ENCODE measurements at places on chromosomes 6 and 20.
A peak's percentile ranks its signal among the peaks of the same experiment; 100 is the strongest.

GRCh38 chr6:53888931-53889330 is 94.1 kb downstream of the LRRC1 start:
- no peak for DNase-seq

DNA sequence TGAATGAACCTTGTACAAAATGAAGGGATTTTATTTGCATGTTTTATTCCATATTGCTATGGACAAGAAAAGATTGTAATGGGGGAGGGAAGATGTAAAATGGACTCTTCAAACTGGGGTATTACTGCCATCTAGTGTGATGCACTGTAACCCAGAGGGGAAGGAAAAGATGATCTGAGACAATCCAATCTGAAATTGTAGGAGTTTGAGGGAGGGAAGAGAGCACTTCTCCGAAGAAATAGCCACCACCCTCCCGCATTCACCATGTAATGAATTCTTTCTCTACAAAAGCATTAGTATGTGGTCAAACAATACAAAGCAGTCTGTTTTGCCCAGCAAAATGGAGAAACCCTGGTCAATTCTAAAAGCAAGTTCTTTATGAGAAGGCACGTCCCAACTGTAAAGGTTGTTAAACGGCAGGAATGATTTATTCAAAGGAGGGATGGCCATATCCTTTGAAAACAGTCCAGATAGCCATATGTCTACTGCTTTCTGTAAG is 679.5 kb upstream of the NRSN1 start:
- DNase-seq = no peak

GRCh38 chr6:75334266-75335040 is 49.9 kb upstream of the TMEM30A start:
- no peak for DNase-seq

DNA sequence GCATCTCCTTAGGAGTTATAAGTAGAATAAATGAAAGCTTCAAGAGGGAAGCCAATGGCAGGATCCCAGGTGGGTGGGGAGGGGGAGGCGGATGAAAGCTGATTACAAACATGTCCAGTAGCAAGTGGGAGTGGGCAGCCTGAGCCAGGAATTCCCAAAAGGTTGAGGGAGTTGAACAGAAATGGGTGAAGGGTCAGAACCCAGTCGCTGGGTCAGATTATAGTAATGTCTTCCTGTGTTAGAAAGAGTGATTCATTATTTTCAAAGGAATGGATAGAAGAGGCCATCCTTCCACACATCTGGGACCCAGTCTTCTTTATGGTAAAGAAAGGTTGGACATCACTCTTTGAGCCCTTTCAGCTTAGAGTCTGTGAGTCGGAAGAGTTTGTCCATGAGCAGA is 41.0 kb upstream of the FAM50B start:
- DNase-seq = no peak

- DNase-seq = peak; percentile 75
Observed at GRCh38 chr6:107712665-107713551, 111.2 kb downstream of the SCML4 start.

- no peak for DNase-seq
Observed at GRCh38 chr6:100160930-100161329, 166.9 kb upstream of the MCHR2 start.

- peak; percentile 37 for DNase-seq
Observed at GRCh38 chr6:166626177-166627032, 646 bp downstream of the RPS6KA2 start.

DNA sequence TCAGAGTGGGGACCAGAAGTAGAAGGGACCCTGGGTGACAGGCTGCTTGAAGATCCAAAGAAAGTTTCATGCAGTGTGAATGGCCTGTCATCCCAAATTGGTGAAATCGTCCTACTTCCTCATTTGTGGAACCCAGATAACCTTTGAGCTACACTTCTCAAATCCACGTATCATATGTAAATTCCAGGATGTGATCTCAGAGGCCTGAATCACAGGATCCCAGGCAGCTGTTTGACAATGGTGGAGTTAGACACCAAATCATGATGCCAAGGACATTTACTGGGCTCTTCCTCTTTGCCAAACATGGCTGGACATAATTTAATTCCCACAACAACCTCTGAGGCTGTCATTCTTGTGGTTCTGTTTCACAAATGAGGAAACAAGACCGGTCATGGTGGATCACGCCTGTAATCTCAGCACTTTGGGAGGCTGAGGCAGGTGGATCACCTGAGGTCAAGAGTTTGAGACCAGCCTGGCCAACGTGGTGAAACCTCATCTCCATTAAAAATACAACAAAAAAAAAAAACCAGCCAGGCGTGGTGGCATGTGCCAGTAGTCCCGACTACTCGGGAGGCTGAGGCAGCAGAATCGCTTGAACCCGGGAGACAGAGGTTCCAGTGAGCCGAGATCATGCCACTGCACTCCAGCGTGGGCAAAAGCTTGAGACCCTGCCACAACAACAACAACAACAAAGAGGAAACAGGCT is 39.9 kb upstream of the TTPAL start:
- DNase-seq = peak; percentile 78

DNA sequence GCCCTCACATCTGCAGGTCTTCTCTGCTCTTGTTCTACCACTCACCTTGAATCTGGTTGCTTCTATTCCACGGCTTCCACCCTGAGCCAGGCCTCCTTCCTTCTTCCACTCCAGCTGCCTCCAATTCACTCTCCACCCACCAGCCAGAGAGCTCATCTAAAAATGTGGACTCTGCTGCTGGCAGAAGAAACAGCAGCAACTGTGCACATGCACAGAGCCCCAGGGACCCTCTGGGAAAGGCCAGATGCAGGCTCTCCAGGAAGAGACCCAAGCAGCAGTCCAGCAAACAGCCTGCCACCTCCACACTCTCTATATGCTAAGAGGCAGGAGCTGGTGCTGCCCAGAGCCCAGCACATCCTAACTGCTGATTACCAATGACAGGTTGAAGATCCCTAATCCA is 162.6 kb upstream of the TOP1 start:
- DNase-seq = no peak

DNA sequence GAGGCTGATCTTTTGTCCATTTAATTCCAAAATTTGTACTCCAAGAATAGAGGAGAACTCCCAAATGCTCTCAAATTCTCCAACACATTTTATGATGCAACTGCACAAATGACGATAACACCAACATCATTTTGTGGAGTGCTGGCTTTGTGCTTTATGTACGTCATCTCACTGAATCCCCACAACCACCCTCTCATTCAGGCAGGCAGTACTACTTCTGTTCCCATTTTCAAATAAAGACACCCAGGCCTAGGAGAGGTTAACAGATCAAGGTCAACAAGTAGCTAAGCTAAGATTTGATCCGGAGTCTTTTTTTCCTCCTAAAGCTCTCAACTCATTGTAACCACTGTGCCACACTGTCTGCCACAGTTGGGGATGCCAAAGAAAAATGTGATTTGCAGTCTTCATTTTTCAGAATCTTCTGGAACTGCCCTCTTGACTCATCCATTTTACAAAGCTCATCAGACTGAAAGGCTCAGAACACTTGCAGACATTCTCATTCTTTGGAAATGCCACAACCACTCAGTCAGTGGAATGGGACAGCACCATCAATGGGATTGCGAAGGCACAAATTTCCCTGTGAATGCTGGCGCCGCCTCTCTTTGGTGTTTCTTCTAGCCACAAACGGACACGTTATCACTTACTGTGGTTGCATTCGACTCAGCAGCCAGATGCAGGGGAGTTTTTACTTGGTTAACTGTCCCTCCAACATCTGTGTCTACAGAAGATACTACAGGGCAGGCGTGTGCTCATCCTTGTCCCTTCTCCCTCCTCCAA is 184.4 kb downstream of the GJA10 start:
- DNase-seq = peak; percentile 27

- peak; percentile 73 for DNase-seq
Observed at GRCh38 chr6:155222506-155222905, 41.3 kb upstream of the CLDN20 start.

- DNase-seq = no peak
Observed at GRCh38 chr6:143166247-143166695, 105.6 kb downstream of the AIG1 start.

DNA sequence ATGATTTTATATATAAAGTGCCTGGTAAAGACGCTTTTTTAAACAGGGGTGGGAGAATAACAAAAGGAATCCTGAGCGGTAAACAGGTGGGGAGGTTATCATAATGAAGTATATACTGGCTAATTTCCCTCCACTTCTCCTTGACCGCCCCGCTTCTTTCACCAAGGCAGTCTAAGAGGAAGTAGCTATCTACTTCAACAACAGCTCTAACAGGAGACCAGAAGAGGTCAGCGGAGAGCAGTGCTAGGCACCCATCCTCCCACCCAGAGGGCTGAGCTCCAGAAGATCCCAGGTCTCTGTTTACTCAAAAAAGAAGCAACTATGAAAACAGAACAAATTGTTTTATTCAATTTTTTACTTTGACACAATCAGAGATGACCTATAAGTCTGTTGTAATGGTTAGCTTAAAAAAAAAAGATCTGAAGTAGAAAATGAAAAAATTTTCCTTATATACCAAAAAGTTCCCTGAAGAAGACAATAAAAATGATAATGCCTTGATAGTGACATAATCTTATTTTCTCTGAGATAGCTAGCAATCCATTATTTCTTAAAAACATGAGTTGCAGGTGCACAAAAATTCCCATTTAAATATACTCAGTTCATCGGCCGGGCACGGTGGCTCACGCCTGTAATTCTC is 141.1 kb downstream of the PDSS2 start:
- DNase-seq = peak; percentile 65

Data from inflammatory macrophage treated with lipopolysaccharide for 4 hours (primary cell).